ENCODE measurements at places on chromosomes 12 and 14. TPM values are rescaled to one million over a fixed set of nuclear protein-coding genes. Genes with fewer than 3 reads are reported as not detected.

Gene C12orf76
- total RNA-seq: 29.8 TPM

Gene BMAL2
- 12.1 TPM for total RNA-seq

Gene TMEM119
- 0.63 TPM for total RNA-seq

Gene FOXG1
- total RNA-seq: not detected

Gene B4GALNT1
- 0.33 TPM for total RNA-seq

Gene STAB2
- not detected for total RNA-seq

Gene SDSL
- not detected for total RNA-seq

Gene DHH
- 0.24 TPM for total RNA-seq

Gene SOX5
- not detected for total RNA-seq

Gene GPX2
- not detected for total RNA-seq

Gene SLC10A1
- not detected for total RNA-seq

Gene PRB2
- total RNA-seq: not detected

Gene ACACB
- 10.8 TPM for total RNA-seq

Gene DPPA3
- total RNA-seq: not detected

Gene INSM2
- not detected for total RNA-seq

Gene DEGS2
- total RNA-seq: 0.29 TPM

Gene ZNF891
- 3.0 TPM for total RNA-seq

Gene ALDH1L2
- 0.31 TPM for total RNA-seq

Gene FAM186B
- 0.13 TPM for total RNA-seq

Gene KRT71
- not detected for total RNA-seq

Gene TAS2R9
- total RNA-seq: not detected

Gene AMHR2
- not detected for total RNA-seq

Gene CBLN3
- total RNA-seq: 4.5 TPM

Gene PLCZ1
- total RNA-seq: not detected

Gene EXOC3L4
- not detected for total RNA-seq

Gene SERPINA4
- total RNA-seq: not detected

Gene HCAR2
- total RNA-seq: not detected

Gene GPR132
- total RNA-seq: 46.9 TPM

Gene BCL11B
- 106 TPM for total RNA-seq

Gene TMEM30B
- 0.39 TPM for total RNA-seq

Gene AVPR1A
- total RNA-seq: not detected

Gene TPPP2
- not detected for total RNA-seq

Gene IGF1
- total RNA-seq: 0.14 TPM

Gene PIP4K2C
- 16.8 TPM for total RNA-seq

Gene KRT6B
- total RNA-seq: not detected

Gene PPP1R1A
- total RNA-seq: not detected

Gene PAX9
- not detected for total RNA-seq

Gene INHBE
- not detected for total RNA-seq

Gene RAPGEF3
- total RNA-seq: 0.15 TPM

Gene LUM
- not detected for total RNA-seq

Gene PTCSC3
- not detected for total RNA-seq

Gene RCOR1
- 25.7 TPM for total RNA-seq

Gene MARK3
- 81.2 TPM for total RNA-seq
